IPS-NIHi11 (cell line): ENCODE measurements at places on chromosomes 12 and 14.

DNA sequence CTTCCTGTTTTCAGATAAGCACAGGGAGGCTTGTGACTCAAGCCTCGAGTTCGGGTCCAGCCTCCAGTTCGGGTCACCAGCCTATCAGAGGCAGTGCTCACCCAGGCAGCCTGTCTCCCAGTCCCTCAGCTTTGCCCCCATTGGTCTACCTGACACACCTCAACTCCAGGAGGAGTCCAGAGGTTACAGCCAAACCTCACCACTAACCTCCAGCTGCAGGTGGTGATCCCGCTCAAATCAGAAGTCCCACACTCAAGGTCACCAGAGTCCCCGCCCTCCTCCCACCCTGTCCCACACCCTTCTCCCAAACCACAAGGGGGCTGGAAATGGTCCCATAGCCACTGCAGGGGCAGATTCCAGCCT lies 42.1 kb downstream of the KDM2B start:
- DNase-seq: peak; percentile 80

DNA sequence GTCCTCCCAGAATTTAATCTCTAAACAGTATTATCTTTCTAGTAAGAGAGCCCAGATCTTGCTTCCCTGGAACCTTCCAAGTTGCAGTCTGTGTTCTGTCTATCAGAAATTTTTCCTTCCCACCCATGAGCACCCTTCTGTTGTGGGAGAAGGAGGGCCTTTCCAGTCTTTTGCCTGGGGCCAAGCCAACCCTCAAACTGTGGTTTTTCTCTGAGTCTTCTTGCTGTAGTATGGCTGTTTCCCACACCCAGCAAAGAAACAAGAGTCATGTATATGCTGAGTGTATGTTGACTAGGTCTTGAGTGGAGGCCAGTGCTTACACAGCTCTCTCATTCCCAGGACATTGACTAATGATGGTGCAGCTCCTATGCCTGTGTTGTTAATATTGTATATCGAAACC lies 104.5 kb downstream of the TGFB3 start:
- no peak for DNase-seq

DNA sequence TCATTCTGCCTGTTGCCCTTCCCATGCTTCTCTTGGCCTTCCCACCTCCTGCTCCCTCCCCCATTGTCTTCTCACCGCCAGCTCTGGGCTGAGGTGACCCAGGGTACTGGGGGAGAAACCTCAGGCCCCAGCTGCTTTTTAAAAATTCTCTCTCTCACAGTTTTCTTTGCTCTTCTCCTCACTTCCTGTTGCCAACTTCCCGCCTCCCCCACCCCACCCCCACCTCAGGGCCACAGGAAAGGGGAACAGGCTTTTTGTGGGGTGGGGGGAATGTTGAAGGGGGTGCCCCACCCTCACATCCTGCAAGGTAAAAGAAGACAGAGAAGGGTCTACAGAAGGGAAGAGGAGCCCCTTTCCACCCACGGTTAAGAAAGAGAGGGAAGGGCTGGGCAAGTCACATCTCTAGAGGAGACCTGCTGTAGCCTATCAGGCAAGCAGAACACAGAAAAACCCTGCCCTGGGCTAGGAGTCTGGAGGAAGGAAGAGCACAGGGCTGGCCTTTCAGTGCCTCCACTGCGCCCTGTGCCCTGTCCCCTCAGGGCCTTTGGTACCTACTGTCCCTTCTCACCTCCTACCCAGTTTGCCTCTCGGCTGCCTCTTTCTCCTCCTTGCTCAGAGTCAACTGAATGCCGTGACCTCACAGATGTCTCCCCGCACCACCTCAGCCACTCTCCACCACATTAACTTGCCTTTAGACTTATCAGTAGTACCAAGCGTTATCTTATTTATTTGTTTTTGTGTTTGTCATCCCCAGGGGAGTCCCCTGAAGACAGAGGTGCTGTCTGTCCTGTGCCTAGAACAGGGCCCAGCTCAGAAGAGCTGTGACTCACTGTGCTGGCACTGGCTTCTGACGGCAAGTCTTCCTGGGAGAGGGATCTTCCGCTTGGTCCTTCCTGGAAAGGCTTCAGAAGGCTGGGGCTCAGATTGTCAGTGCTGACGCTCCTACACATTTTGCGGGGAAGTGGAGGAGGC lies 1.7 kb downstream of the ARHGAP9 start:
- DNase-seq: no peak

DNA sequence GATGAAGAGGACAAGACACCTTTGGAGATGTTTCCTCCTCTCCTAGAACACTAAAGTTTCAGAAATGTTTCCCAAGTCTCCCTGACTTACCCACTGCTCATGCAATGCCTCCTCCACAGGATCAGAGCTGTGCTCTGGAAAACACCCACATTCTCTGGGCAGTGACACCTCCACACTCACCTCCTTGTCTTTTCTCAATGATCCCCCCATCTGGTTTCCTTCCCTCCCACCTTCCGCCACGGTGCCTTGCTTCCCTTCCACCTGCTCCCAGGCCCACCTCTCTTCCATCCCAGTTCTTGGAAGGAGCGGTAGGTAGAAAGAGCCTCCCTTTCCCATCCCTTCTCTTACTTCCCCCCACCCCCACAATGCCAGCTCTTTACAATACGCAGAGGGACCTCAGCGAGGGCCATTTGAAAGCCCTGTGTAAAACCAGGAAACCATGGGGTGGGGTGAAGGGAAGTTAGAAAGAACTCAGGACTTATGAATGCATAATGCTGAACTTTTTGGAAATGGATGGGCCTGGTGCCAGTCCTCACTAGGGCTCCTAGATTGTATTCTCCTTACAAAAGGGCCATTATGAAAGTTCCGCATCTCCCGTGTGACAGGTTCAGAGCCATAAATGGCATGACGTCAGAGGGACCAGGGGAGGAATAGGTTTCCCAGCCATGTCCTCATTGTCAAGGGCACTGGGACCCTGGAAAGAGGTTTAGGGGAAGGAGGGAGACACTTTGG lies 12.8 kb downstream of the FBLN5 start:
- DNase-seq: no peak

DNA sequence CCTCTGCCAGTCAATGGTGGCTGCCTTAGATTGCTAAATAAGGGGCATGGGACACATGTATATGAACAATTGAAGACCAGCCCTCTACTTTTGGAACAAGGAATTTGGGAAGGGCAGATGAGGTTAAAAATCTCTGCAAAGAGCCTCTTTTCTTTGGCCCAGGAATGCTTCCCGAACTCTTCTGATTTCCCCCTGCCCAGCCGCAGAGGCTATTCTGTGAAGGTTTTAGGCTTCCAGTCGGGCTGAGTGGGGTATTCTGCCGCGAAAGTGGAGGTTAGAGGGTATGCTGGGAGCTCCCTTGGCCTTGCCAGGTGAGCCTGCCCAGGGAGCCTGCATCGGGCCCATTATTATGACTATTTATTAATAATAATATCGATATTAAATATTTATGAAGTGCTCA lies 1.2 kb downstream of the POU6F1 start:
- DNase-seq: no peak

GRCh38 chr14:92323011-92323915 lies at the start of gene SLC24A4:
TSS of gene SLC24A4 (plus strand) at chr14:92323165. CDS start at chr14:92323831, 666 bp downstream.
- DNase-seq: peak; percentile 74

DNA sequence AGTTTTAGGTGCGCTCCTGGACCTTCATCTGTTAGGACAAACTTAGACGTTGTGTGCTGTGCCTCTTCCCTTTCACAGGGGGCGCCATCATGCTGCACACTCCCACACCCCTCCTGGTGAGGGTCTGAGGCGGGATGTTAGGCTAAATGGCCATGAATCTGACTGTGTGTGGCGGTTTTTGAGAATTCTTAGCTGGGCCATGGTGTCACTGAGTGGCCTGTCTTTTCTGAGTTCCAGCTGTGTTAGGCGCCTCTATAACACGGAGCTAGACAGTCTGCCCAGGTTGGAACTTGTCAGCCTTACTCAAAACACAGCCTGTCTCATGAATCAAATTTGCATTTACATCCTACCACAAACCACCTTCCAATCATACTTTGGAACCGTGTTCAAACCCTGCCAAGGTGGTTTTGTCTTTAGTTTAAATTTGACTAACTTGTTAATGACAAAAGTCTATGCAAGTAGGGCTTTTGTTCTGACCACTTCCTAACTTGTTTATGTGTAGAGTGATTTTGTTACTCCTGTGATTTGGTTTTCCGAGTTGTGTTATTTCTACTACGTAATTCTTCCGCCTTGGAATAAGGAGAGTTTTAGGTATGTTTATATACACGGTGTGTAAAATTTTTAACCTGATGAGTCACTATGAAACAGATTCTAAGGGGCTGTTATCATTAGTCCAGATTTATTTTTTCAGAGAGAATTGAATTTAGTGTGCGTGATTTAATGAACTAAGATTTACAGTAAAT lies 19.6 kb downstream of the ACVR1B start:
- peak; percentile 73 for DNase-seq

- peak; percentile 39 for DNase-seq
Measured at GRCh38 chr12:5873281-5873919, 71.7 kb downstream of the ANO2 start.

DNA sequence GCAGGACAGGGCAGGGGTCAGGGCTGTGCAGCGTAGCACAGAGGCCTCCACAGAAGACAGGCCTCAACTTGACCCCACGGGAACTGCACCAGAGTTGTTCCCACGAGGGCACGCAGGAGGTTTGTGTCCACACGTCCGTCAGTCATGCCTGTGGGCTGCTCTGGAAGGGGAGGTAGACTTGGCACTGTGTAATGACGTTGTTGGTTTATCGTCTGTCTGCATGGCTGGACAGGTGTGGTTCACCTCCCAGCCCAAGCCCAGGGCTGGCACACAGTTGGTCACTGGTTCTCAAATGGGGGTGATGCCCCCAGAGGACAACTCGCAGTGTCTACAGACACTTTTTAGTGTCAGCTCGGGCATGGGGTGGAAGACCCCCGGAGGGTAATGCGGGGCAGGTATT lies 45.8 kb downstream of the CCNK start:
- DNase-seq: no peak

GRCh38 chr12:15708396-15709076 lies 80.7 kb downstream of the EPS8 start:
- no peak for DNase-seq

- DNase-seq: no peak
Measured at GRCh38 chr12:4653257-4653656, 4.3 kb downstream of the NDUFA9 start.

- DNase-seq: no peak
Measured at GRCh38 chr14:101465795-101466448, 95.4 kb upstream of the DIO3 start.

GRCh38 chr12:22447223-22447622 lies 97.1 kb downstream of the C2CD5 start:
- DNase-seq: no peak

GRCh38 chr12:94222351-94223084 lies 74.1 kb downstream of the PLXNC1 start:
- no peak for DNase-seq

DNA sequence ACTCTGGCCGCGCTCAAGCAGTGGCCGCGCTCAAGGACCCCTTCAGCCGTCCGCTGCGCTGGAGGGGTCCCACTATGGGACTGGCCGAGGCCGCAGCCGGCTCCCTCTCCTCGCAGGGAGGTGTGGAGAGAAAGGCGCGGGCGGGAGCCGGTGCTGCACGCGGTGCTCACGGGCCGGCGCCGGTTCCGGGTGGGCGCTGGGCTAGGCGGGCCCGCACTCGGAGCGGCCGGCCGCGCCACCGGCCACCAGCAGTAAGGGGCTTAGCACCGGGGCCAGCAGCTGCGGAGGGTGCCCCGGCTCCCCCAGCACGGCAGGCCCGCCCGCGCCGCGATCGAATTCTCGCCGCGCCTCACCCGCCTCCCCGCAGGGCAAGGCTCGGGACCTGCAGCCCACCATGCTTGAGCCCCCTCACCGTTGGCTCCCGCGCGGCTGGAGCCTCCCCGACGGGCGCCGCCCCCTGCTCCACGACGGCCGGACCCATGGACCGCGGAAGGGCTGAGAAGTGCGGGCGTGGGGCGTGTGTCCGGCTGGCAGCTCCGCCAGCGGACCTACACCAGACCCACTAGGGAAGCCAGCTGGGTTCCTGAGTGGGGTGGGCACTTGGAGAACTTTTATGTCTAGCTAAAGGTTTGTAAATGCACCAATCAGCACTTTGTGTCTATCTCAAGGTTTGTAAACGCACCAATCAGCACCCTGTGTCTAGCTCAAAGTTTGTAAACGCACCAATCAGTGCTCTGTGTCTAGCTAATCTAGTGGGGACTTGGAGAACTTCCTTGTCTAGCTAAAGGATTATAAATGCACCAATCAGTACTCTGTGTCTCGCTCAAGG lies 49.5 kb downstream of the KLHL28 start:
- DNase-seq: peak; percentile 6

- peak; percentile 59 for DNase-seq
Measured at GRCh38 chr12:138898-139534, 72.4 kb downstream of the IQSEC3 start.

DNA sequence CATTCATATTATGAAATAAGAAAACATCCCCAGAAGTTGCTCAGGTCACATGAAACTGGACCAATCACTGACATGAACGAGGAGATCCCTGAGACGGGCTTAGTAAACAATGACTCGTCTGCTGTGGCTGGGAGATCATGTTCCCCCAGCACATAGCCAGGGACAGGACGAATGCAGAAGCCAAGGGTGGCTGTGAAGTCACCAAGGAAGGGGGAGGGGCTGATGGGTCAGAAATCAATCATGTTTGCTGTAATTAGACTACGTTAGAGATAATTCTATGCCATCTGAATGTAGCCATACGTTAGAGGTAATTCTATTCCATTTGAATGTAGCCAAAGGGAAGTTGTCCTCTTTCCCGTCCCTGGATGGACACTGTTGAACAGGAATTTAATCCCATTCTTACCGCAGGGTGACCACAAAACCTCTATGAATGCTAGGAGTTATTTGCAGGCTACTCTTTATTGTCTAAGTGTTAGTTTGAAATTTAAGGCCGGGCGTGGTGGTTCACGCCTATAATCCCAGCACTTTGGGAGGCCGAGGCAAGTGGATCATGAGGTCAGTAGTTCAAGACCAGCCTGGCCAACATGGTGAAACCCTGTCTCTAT lies 332.9 kb downstream of the TMEM132D start:
- no peak for DNase-seq

DNA sequence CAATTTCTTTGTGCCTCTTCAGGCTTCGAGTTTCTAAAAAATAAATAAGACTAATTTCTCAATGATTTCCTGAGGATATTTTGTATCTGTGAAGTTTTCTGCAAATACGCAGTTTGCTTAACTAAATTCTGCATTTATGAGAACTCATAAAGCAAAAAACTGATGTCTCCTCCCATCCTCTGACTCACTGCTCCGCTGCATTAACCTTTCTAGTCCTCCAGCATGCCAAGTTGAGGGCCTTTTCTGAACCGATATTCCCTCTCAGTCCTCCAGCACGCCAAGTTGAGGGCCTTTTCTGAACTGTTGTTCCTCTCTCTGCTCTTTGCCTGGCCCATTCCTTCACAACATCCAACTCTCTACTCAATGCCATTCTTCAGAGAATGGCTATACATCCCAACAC lies 3.2 kb downstream of the IPO8 start:
- no peak for DNase-seq

DNA sequence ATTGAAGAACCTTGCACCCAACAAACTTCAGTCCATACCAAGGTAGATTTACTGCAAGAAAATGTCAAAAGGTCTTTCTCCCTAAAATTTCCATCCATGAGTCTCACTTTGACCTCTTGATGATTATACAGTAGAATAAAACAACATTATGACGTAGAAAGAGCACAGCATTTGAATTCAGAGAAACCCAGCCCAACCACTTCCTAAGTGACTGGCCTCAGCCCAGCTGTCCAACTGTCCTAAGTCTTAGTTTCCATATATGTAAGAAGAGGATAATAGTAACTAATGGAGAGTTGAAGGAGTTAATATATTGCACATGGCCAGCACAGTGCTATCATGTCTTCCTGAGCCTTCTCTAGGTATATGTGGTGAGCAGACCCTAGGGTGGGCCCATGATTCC lies 41.0 kb upstream of the NELL2 start:
- DNase-seq: no peak

- no peak for DNase-seq
Measured at GRCh38 chr12:113136990-113137511, 1.5 kb upstream of the RASAL1 start.

- DNase-seq: no peak
Measured at GRCh38 chr14:71964716-71965115, 32.5 kb downstream of the RGS6 start.
